ENCODE measurements at places on chromosomes 2 and 18.

- no peak for DNase-seq
These were observed 88.8 kb downstream of the MAP3K20 start for GRCh38 chr2:173164396-173164795.

- DNase-seq, result no peak
These were observed 13.0 kb downstream of the PPM1B start for GRCh38 chr2:44181648-44182047.

DNA sequence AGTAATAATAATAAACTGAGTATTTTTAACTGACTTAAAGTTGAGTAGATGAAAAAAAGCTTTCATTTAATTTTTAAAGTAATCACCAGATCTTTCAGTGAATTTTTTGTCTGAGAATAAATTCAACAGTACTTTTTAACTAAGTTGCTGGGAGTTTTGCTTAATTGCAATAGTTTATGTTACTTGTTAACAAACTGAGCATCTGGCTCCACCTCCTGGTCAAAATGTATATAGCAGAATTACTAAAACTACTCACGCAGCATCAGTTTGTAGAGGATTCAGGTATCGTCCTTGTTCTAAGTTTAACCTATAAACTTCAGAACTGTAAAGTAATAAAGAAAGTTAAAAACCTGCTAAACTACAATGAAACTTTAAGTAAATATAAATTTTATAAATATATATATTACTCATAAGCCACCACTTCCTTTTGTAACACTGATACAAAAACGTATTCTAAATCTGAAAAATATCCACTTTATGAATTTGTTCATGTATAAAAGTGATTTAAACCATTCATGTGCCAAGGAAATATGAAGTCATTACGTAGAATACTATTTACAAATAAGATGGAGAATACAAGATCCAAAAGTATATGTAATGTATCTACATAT lies 21.3 kb downstream of the NOL10 start:
- no peak for DNase-seq

DNA sequence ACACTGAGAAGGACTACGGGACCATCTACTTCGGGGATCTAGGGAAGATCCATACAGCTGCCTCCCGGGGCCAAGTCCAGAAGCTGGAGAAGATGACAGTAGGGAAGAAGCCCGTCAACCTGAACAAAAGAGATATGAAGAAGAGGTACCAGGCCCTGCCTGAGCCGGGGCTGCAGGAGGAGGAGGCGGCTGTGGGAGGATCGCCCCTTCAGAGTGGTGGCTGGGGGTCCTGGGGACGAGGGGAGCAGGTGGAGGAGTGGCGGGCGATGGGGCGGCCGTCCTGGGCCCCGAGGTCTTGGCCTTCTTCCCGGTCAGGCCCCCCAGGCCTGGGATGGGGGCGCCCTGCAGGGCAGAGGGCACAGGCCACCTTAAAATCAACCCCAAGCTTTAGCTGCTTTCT lies 524 bp downstream of the ANKRD30B start:
- no peak for DNase-seq

DNA sequence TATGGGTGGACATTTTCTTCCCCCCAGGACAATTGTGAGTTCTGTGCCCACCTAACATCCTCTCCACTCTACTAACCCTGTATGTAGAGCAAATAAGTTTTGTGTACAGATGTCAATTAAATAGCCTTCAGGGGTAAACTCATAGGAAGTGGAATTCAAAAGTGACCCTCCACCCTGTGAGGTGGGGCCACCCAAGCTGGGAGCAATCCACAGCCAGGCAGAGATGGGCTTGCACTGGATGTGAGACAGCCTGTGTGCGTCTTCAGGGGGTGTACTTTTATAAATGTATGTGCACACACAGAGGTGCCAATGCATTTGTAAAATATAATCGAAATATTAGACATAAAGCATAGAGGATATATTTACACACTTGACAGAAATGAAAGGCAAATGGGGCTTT lies 33.1 kb upstream of the ATP6V1B1 start:
- DNase-seq, result no peak

GRCh38 chr2:113861740-113862139 lies 28.1 kb upstream of the ACTR3 start:
- DNase-seq, result no peak
